ENCODE measurements at places on chromosomes 2 and 18.

DNA sequence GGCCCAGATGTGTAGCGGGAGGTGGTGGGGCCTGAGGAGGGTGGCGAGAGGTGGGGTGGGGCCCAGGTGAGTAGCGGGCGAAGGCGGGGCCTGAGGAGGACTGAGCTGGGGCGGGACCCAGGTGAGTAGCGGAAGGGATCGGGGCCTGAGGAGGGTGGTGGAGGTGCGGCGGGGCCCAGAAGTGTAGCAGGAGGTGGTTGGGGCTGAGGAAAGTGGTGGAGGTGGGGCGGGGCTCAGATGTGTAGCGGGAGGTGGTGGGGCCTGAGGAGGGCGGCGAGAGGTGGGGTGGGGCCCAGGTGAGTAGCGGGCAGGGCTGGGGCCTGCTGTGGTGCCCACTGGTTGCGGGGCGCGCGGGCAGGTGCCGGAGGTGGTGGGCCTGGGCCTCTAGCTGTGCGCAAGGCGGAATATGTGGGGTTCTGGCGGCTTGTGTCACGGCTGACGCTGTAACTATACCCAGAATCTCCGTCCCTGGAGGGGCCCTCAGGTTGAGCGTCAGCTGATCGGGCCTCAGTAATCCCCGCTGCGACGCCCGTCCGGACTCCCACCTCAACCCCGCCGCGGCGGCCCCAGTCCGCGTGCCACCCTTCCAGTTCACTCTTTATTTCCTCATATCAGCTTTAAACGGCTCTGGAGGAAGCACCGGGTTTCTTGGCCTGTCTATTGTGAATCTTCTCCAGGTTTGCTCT, 866 bp upstream of the SF3B6 start:
- DNase-seq: no peak

DNA sequence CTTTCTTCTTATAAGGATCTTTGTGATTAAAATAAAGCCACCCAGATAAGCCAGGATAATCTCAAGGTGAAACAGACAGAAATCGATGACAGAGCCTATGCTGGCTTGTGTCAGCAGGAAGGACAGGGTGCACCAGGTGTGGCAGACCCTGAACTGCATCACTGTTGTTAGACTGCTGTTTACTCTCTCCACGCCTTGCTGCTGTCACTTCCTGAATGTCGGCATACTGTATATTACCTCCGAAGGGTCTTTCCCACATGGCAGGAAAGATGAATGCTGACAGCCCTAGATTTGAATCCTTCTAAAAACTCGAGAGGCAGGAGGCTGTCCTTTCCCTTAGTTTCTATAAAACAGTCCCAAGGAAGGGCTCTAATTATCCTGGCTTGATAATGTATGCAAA, 18.9 kb upstream of the TMEM163 start:
- DNase-seq: no peak

DNA sequence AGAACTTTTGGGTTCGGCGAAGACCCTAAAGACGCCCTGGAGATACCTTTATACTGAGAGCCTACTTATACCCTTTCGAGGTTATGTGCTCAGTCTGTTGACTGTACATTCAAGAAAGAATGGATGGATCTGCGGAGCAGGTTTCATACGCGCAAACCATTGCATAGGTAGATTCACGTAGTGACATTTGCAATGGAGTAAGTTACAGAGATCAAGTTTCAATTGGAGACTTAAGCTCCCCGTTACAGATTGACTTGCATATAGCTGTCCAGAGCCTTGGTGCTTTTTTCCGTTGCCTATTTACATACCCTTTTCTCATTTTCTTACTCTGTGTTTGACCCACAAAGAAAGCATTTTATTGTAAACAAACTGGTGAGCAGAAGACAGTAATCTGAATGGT, 923 bp downstream of the PSMD1 start:
- no peak for DNase-seq

DNA sequence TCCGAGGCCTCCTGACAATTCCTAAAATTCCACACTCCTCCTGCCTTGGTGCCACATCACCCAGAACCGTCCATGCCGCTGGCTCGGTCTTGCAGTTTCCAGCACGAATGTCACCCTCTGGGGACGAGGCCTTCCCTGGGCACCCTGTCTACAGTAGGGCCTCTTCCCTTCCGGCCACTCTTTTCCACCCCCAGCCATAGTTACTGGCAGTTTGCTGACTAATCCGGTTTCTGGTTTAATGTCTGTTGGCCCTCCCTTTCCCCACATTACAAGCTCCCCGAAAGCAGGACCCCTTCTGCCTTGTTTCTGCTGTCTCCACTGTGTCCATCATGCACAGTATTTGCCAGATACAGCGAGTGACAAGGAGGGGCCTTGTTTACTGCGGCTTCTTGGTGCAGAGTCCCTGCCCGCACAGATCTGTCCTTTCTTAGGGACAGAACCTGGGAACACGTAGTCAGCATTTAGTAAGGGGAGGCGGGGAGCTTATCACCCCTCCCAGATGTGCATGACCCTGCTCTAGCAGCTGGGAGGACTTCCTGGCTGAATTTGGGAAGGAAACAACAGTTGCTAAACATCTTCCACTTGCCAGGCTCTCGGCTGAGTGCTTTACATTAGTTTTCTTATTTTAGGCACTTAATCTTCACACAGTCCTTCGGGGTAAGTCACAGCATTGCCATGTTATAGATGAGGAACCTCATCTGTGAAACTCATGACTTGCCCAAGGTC, 23.6 kb upstream of the CATIP start:
- no peak for DNase-seq

DNA sequence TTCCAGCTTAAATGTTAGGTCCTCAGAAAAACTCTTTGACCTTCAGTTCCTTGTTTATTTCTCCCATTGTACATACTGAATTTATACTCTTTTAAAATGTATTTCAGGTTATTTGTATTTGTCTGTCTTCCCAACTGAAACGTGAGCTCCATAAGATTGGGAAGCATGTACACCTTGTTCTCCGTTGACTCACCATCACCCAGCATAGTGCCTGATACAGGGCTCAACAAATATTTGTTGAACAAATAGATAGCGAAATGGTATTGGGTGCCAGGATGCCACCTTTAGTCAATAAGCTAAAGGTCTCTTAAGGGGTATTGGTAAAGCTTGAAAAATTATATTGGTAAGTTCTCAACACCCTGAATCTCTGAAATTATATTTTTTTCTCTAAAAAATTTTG, 1841.3 kb upstream of the CELF4 start:
- no peak for DNase-seq

GRCh38 chr2:215847056-215847455, 166.3 kb downstream of the MREG start:
- DNase-seq: no peak

- no peak for DNase-seq
Measured at GRCh38 chr2:6650311-6650710, 215.4 kb downstream of the CMPK2 start.

GRCh38 chr18:55249550-55249949, 290.3 kb upstream of the CCDC68 start:
- DNase-seq: no peak

GRCh38 chr18:10528439-10528838, 2.6 kb downstream of the NAPG start:
- DNase-seq: no peak

GRCh38 chr2:73448856-73449255, 63.2 kb downstream of the ALMS1 start:
- DNase-seq: no peak

GRCh38 chr2:116057538-116057937, 1615.1 kb downstream of the DPP10 start:
- DNase-seq: no peak

DNA sequence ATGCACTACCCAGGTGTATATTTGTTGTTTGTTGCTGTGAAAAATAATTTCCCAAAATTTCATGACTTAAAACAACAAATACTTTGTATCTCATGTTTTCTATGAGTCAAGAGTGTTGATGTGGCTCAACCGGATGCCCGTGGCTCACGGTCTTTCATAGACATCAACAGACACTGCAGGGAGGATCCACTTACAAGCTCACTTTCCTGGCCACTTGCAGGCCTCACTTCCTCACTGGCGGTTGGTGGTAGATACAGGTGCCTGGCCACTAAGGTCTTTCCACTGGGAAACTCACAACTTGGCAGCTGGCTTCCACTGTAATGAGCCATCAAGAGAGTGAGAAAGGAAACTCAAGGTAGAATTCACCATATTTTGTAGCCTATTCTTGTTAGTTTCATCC, 662.9 kb downstream of the IRS1 start:
- DNase-seq: no peak

DNA sequence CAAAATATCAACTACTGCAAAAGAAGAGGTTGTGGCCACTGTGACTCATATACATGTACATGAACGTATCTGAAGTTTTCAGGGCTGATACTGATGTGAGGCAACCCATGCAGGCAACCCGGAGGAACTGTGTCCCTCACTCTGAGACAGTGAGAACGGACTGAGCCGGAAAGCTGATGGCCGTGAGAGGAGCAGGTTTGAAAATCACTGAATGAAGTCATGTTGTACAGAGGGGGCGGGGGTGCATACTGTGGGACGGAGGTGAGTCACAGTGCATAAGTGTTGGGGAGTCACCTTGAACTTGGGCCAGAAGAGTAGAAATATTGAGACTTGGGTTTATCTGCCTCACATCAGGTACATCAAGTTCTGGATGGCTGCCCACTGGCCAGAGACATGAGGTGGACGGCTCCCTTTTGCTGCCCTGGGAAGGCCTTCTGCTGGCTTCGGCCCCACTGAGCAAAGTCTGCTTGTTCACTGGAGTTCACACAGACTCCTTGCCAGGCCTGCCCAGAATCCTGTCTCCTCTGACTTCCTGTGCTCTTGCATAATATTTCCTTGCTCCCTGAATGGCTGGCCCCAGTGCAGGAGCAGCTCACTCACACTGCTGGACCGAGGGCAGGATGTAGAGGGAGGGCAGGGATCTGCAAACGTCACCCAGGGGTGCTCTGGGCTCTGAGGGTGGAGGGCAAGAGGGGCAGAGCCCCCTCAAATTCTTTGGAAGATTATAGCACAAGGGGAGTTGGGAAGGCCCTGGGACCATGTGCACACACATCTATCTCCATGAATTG, 18.1 kb downstream of the EPAS1 start:
- no peak for DNase-seq

- no peak for DNase-seq
Measured at GRCh38 chr2:207051385-207051965, 112.2 kb downstream of the CPO start.

DNA sequence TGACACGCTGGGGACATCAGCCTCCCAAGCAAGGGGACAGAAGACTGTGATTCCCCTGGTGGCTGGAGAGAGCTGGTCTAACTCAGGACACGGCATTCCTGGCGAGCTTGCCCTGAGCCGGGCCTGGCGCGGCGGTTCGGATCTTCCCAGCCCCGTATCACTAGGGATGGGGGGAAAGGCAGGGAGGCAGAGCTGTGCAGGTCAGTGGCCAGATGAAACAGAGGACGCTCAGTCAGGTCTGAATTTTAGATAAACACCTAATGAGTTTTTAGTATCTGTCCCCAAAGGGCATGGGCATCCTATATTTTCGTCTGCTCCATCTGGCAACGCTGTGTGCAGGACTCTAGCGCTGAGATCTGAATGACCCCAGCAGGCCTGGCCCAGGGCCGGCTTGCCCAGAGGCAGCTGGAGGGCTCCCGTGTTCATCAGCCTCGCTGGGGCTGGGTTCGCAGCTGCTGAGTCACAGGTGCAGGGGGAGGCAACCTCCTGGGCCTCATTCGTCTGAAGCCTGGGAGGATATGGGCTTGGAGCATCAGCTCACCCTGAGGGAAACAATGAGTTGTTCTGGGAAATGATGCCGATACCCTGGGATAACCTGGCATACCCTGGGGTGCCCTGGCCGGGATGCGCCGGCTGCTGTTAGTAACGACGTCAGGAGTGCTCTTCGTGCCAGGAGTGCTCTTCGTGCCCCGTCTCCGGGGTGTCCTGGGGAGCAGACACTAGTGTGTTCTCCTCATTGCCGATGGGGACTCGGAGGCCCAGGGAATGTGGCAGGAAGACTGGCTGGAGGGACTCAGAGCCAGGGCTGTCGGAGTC, 48.1 kb upstream of the HPCAL1 start:
- DNase-seq: no peak

GRCh38 chr2:55478610-55479304, 40.8 kb upstream of the CFAP36 start:
- no peak for DNase-seq

- no peak for DNase-seq
Measured at GRCh38 chr2:147177071-147177857, 667.6 kb upstream of the ACVR2A start.

DNA sequence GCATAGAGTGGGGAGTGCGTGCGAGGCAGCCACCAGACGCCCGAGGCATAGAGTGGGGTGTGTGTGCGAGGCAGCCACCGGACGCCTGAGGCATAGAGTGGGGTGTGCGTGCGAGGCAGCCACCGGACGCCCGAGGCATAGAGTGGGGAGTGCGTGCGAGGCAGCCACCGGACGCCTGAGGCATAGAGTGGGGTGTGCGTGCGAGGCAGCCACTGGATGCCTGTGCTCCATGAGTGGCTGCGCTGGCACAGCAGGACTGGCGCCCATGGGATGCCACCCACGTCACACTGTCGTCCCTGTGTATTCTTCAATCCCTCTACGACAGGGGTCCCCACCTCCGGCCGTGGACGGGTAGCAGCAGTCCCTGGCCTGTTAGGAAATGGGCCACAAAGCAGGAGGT, 221.9 kb downstream of the HDAC4 start:
- DNase-seq: no peak

Measured in T-helper 1 cell (primary cell).